ENCODE measurements at places on chromosomes 6 and 20. TPM values are rescaled to one million over a fixed set of nuclear protein-coding genes. Genes with fewer than 3 reads are reported as not detected.

GRCh38 chr6:62129127-62129526 is 156.9 kb downstream of the KHDRBS2 start:
- no peak for DNase-seq

The SLC4A11 gene
- 29.1 TPM for total RNA-seq

DNA sequence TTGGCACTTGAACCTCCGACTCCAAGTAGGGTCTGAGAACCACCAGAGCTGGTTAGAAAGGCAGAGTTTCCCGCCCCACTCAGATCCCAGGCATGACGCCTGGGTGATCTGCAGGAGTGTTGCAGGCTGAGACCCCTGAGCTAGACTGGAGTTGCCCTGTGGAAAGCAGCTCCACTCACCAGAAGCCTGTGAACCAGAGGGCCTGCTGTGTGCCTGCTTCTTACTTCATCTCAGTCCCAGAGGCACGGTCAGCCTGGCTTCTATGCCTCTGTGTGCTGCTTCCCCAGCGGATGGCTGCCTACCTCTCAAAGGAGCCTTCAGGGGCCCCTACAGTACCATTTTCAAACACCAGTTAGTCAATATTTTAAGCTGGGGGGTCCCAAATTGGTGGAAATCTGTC is 15.6 kb upstream of the CCN6 start:
- no peak for DNase-seq

DNA sequence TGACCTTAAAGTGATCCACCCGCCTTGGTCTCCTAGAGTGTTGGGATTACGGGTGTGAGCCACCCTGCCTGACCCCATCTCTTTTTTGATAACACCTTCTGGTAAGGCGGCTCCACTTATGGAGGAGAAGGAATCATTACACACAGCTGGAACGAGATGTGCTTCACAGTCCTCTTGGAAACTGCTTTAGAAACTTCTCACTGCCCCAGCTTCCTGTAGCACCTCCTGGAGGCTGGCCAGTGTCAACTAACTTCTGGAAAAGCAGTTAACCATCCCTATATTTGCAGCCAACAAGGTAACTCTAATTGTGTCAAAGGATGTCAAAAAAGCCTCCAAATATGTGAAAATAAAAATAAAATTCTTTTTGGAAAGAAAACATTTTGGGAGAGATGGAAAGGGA is 48.8 kb upstream of the BCLAF1 start:
- no peak for DNase-seq

- no peak for DNase-seq
These were observed 90.4 kb downstream of the CARMIL1 start for GRCh38 chr6:25369433-25370177.

DNA sequence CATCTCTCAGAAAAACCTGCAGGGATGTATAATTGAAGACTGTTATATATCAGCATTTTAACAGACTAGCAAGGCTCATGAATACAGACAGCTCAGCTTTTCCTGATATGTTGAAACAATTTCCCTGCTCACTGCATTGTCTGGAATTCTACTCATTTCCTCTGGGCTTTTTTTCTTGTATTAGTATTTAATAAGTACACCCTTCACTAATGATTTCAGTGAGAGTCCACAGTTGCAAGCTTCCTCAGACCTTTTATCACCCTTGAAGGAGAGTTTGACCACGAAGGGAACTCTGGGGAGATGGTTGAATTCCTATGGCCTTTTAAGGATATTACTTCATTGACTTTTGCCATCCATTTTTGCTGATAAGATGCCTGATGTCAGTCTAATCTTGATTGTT is 248.7 kb downstream of the ADGB start:
- DNase-seq = no peak

GRCh38 chr6:129677620-129678325 is 32.2 kb downstream of the ARHGAP18 start:
- DNase-seq = no peak

The PKHD1 gene
- 0.11 TPM for total RNA-seq

The EDN3 gene
- 0.17 TPM for total RNA-seq

The ILRUN gene
- 81.2 TPM for total RNA-seq

The HUS1B gene
- 0.75 TPM for total RNA-seq

DNA sequence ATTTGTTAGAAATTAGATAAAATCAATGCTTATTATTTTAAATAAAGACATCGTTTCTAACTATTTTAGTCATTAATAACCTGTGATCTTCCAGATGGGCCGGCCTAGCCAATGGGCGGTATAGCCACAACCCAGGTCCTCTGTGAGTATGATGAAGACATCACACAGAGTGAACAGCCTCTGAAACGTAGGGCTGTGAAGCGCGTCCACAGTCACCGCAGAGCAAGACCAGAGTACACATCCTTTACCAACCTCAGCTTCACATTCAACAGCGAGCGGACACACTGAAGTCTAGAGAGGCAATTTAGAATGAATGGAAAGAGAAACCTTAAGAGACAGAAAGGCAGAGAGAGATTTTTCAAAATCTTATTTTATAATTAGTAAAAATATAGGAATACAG is 125.0 kb upstream of the RPS6KA2 start:
- no peak for DNase-seq

DNA sequence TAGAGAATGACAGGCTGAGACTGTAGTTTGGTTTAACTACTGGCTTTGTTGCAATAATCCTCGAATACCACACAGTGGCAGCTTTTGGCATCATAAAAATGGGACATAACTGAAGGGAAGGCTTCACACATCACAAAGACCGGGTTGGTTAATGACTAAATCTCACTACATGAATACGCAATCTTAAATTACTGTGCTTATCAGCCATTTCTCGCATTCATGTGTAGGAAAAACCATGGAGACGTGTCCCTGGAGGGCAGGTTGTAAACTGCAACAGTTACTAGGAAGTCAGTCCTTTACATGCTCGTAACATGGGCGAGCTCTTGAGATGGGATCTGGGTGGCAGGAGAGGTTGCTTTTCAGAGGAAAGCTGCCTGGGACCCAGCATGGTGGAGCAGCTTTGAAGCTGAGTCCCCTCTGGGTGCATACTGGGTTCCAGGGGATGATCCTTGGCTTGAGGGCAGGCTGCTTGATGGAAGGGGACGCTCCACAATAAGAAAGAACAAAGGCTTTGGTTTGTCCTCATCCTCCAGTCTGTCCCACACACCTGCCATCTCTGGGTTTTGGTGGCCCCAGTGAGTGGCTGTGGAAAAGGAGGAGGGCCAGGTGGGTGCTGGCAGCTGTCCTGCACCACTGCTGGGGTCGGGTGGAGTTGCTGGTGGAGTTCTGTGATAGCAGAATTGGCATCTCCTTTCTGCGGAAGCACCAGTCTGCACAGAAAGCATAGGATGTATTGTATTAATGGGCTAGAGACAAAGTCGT is 2.1 kb downstream of the RPS21 start:
- DNase-seq = no peak

GRCh38 chr6:137816133-137816579 is 50.9 kb upstream of the TNFAIP3 start:
- no peak for DNase-seq

The SRMS gene
- total RNA-seq = 0.29 TPM

DNA sequence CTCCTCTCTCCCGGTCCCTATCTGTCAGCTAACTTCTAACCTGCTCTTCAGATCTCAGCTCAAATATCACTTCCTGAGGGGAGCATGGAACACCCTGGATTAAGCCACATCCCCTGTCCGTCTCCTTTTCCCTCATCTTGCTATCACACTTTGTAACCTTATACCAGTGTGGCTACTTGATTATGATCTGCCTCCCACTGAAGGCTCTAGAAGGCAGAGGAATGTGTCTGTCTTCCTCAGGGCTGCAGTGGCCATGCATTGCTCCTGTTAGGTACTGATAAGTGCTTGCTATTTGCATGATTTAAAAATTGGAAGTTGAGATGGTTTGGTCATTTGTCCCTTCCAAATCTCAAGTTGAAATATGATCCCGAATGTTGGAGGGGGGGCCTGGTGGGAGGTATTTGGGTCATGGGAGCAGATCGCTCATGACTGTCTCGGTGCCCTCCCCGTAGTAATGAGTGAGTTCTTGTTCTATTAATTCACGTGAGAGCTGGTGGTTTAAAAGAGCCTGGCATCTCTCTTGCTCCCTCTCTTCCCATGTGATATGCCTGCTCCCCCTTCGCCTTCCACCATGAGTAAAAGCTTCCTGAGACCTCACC is 71.4 kb downstream of the PLCB4 start:
- no peak for DNase-seq

DNA sequence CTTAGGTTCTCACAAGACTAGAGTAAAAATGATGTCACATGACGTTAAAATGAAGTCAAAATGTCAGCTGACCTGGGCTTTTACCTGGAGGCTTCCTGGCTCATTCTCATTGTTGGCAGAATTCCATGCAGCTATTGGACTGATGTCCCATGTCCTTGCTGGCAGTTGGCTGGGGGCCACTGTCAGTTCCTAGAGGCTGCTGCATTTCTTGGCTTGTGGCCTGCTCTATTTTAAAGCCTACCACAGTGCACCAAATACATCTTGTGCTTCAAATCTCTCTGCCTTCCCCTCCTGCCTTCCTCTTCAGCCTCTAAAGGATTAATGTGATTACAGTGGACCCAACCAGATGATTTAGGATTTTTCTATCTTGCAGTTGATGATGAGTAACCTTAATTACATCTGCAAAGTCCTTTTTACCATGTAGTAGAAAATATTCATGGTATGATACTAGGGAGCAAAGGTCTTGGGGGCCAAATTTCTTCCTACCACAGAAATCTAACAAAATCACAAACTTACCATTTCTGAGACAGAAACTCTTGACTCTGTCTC is 81.9 kb downstream of the FIG4 start:
- no peak for DNase-seq

DNA sequence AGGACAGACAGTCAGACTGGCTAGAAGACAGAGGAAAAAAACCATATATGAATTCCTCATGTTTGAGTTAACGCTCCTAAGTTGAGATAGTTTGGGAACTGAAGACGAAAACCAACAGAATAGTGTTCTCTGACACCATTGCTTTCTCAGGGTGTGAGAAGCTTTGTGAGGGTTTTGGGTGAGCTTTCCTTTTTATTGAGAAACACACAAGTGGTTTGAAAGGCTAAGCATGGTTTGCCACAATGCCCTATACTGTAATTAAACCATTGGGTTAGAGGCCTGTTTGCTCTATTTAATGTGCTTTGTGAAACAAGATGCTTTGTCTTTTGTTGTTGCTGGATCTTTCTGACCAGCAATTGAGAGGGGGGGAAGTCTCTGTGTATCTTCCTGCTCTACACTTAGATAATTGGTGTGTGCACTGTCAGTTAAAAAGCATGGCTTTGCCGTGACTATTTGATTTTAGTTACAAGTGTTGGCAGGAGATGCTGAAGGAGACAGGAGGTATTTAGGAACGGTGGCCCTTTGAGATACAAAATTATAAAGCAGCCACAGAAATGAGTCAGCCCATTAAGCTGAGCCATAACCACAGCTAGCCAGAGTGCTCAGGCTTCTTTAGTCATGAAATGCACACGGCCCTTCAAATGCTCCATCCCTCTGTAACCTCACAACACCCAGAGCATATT is 273.0 kb upstream of the PREP start:
- no peak for DNase-seq

DNA sequence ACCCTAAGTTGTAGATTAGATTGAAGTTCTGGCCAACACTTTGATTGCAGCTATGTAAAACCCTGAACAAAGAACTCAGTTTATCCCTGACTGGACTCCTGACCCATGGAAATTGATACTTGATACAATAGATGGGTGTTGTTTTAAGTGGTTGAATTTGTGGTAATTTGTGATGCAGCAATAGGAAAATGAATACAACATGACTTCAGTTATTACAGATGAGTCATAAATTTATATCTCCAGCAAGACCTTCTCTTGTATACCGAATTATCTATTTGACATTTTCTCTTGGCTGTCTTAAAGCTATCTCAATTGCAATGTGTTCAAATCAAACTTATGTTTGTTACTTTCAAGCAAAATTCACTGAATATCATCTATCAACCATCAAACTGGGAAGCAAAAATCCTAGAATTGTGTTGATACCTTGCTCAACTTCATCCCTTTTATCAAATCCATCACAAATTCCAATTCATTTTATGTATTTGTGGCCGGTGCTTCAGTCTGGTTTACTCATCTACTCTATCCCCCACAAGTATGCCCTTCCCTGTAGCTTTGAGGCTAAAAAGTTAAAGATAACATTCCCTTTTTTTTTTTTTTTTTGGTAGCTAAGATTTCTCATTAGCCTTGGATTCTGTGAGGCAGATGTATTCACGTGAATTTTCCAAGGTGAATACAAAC is 129.4 kb upstream of the CENPW start:
- no peak for DNase-seq

DNA sequence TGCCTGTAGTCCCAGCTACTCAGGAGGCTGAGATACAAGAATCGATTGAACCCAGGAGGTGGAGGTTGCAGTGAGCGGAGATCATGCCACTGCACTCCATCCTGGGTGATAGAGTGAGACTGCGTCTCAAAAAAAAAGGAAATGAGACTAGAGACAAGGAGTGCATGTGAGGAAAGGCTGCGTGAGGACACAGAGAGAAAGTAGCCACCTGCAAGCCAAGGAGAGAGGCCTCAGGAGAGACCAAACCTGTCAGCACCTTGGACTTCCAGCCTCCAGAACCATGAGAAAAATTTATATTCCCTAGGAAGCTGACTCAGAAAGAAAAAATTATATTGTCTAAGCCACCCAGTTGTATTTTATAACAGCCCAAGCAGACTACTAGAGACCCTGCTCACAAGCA is 7.4 kb upstream of the BEND3 start:
- no peak for DNase-seq

- no peak for DNase-seq
These were observed 47.8 kb upstream of the TAGAP start for GRCh38 chr6:159092631-159093030.

The OR2H2 gene
- not detected for total RNA-seq
